ENCODE measurements at places on chromosomes 3 and 15. TPM values are rescaled to one million over a fixed set of nuclear protein-coding genes. Genes with fewer than 3 reads are reported as not detected.
A peak's percentile ranks its signal among the peaks of the same experiment; 100 is the strongest.

DNA sequence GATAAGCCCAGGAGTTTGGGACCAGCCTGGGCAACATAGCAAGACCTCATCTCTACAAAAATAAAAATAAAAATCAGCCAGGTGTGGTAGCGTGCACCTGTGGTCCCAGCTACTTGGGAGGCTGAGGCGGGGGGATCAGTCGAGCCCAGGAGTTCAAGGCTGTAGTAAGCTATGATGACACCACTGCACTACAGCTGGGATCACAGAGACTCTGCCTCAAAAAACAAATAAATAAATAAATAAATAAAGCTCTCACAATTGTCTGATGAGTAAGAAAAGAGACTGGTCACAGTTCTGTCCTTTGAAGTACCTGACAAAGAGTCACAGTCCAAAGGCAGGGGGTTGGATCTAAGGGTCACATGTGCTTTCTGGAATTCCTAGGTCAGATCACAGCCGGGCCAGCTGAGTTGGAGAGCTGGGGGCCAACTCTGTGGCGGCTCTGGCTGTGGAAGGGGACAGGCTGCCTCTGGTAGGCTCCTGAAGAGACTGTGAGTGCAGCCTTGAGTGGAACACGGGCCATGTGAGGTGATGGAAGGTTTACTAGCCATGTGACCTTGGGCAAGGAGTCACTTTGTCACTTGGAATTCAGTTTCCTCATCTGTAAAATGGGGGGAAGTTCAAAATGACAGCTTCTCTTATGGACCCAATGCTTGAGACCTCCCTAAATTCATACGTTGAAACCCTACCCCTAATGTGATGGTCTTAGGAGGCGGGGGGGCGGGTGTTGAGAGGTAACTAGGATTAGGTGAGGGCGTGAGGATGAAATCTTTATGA is 47.2 kb downstream of the WHAMM start:
- DNase-seq = no peak

Gene DUOX1
- 0.04 TPM for total RNA-seq

- DNase-seq = no peak
Measured at GRCh38 chr3:159926573-159926972, 62.1 kb upstream of the IL12A start.

Gene REC114
- total RNA-seq = not detected

Gene CNTN6
- total RNA-seq = 3.3 TPM

DNA sequence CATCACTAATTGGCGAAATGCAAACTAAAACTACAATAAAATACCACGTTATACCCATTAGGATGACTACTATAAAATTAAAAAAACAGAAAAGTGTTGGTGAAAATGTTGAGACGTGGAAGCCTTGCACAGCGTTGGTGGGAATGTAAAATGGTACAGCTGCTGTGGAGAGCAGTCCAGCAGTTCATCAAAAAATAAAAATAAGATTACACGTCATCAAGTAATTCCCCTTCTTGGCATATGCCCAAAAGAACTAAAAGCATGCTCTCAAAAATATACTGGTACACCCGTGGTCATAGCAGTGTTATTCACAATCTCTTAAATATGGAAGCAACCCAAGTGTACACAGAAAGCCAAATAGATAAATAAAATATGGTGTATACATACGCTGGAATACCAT is 71.8 kb upstream of the NDN start:
- DNase-seq = peak; percentile 49

- no peak for DNase-seq
Measured at GRCh38 chr15:51262463-51262862, 75.9 kb downstream of the CYP19A1 start.

Gene FBXO40
- total RNA-seq = 2.4 TPM

- no peak for DNase-seq
Measured at GRCh38 chr15:92672102-92672501, 16.5 kb upstream of the FAM174B start.

DNA sequence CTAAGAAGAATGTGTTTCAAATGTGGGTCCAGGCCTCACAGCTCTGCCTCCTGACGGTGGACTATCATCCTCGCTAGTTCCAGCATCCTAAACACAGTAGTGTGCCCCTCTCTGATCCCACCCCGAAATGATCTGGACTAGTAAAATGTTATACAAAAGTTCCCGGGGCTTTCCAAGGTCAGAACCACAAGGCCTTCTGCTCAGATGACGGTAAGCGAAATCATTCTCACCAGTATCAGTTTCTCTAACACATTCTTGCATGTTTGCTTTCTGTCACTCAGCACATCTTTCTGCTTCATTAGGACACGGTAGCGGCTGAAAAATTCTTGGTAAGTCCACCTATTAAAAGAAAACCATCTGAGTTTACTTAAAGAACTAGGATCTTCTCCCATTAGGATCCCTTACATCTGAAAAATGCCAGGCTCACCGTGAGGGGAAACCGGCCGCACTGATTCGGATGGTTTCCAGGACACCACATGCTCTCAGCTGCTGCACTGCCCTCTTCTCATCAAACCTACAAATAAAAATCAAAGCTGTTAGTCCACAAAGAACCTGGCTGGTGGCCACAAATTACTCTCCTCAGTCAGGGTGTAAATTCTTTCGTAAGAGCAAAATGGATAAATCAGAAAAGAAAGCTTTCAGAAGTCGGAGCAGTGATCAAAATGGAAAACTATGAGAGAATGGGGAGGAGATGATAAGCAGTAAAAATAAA is 83.9 kb upstream of the MYO5C start:
- DNase-seq = no peak

GRCh38 chr3:66744986-66745385 is 244.2 kb upstream of the LRIG1 start:
- DNase-seq = no peak

Gene CFAP20DC
- 1.5 TPM for total RNA-seq

GRCh38 chr3:10274601-10275000 is 18.1 kb downstream of the GHRL start:
- DNase-seq = no peak

DNA sequence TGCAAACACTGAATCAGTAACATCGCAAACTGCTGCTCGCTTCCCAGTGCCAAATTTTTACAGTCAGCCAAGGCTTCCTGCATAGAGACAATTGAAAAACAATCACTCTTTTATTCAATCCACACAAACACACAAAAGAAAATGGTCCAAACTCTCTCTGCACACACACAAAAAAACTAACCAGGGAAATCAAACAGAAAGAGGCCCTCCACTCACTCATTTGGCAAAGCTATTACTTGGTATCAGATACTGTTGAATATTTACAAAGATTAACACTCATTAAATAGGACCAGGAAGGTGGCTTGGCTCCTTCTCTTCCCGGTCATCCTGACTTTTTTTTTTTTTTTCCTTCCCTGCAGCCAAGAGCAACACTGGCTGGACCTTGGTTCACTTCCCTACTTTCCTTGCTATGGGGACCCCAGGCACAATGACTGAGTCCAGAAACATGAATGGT is 62.4 kb upstream of the SPATA12 start:
- DNase-seq = peak; percentile 87

- no peak for DNase-seq
Measured at GRCh38 chr3:32432711-32433530, 41.3 kb downstream of the CMTM7 start.

- DNase-seq = no peak
Measured at GRCh38 chr3:14843321-14843720, 24.6 kb downstream of the FGD5 start.

GRCh38 chr3:57688291-57688690 is 4.6 kb downstream of the DENND6A start:
- DNase-seq = no peak

DNA sequence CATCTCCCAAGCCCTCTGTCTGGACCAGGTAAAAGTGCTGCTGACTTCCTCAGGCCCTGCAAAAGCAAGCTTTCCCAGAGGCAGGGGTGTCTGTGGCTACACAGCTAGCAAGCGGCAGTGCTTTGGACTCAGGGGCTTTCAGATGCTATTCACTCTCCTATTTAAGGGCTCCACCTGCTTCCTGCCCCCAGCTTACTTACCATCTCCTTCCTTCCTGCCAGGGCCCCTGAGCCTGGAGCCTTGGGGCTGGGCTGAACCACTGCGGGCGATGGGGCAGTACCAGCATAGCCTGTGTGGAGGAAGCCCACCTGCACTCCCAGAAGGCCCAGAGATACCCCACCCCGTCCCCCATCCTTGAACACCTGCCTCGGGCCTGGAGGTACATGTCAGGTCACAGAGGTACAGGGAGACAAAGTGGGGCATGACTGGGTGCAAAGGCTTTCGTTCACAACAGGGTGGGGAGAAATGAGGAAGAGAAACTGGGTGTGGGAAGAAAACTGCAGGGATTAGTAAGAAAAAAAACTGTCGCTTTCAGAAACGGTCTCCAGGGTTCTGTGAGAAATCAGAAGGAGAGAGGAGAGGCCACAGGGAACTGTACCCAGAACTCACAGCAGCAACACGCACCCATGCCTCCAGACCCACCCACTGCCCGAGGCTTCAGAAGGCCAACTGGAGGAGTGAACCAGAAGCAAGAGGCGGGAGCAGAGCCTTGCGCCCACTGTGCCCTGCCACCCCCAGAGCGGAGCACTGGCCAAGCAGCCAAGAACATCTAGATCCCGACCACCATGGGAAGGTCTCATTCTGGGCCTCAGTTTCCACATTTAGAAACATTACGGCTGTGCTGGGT is 49.5 kb downstream of the CCDC12 start:
- DNase-seq = peak; percentile 62

Gene SUSD5
- 1.6 TPM for total RNA-seq

GRCh38 chr3:30349507-30349906 is 256.9 kb upstream of the TGFBR2 start:
- DNase-seq = no peak

Gene ARPP21
- 116 TPM for total RNA-seq

Gene LRRC28
- total RNA-seq = 15.8 TPM

Gene PPP1R14D
- not detected for total RNA-seq

- no peak for DNase-seq
Measured at GRCh38 chr3:28215407-28215806, 26.0 kb upstream of the CMC1 start.

DNA sequence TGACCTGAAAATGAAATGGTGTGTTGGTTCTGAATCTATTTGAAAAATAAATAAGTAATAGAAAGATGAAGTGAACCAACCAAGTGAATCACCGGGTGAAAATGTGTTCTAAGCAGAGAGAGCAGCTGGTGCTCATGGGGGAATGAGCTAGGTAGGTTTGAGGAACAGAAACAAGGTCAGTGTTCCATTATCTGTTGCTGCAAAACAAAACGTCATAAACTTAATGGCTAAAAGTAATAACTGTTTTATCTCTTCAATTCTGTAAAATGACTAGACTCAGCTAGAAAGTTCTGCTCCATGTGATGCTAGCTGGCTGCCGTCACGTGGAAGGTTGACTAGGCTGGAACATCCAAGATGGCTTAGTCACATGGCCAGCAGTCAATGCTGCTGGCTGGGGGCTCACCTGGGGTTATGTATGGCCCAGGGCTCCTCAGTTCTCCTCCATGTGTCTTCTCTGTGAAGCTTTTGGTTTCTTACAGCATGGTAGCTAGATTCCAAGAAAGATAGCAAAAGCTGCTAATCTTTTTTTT is 13.3 kb upstream of the SH3BP5 start:
- DNase-seq = peak; percentile 27

Gene SYNM
- total RNA-seq = 43.8 TPM

GRCh38 chr15:79872358-79873017 is 24.3 kb downstream of the MTHFS start:
- DNase-seq = peak; percentile 4
